ENCODE measurements at places on chromosomes 5 and 9.
A peak's percentile ranks its signal among the peaks of the same experiment; 100 is the strongest.

DNA sequence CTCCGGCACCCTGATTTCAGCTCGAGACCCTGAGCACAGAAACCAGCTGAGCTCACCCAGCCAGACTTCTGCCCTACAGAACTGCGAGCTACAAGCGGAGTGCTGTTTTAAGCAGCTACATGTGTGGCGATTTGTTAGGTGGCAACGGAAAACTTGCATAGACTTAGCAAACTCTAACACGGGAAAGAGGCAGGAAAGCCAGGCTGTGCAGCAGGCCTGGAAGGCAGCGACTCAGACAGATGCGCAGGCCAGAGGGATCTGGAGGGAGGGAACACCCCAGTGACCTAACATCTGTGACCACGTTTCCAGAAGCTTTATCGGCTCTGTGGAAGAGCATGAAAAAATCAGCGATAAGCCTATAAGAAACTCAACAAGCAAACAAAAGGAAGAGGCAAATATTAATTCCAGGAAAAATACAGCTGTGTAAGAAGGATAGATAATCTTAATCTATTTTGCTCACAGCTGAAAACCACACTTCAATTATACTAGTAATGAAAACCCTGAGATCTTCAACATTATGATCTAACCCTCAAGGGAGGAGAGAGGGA lies 11.0 kb downstream of the UBAC1 start:
- no peak for DNase-seq

DNA sequence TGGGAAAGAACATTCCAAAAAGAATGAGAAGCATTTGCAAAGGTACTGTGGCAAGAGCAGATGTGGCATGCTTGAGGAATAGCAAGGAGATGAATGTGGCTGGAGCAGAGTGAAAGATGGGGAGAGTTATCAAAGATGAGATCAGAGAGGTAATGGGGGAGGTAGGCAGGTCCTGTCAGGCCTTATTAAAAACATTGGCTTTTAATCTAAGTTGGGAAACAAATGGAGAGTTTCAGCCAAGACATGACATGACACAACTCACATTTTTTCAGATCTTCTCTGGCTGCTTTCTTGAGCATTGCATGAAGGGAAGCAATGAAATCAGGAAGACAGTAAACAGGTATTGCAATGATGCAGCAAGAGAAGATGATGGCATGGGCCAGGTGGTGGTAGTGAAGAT lies 120.3 kb downstream of the MUSK start:
- no peak for DNase-seq

GRCh38 chr5:128213340-128213739 lies 129.8 kb downstream of the SLC12A2 start:
- DNase-seq, result peak; percentile 16

DNA sequence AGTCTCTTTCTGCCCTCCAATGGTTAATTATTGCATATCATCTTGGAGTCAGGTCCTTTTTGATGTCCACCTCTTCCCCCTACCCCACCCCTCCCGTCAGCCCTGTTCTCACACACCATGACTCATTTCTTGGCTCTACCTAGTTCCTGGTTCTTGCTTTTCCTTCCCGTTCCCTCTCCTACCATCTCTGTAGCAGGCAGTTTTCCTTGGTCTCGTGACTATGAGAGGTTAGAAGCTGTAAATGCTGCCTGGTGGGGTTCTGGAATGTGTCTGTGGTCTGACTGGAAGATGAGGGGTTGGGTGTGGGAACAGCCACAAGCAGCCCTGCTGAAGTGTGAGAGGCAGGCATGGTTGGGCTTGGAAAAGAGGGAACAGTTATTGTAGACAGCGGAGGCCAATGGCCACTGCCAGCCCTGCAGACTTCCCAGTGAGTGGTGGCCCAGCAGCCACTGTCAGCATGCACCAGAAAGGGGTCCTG lies 18.2 kb downstream of the SLC22A5 start:
- DNase-seq, result no peak

GRCh38 chr9:72043576-72043975 lies 16.8 kb downstream of the C9orf57 start:
- no peak for DNase-seq

- DNase-seq, result no peak
These were observed 136.9 kb downstream of the SIL1 start for GRCh38 chr5:139061274-139061673.

DNA sequence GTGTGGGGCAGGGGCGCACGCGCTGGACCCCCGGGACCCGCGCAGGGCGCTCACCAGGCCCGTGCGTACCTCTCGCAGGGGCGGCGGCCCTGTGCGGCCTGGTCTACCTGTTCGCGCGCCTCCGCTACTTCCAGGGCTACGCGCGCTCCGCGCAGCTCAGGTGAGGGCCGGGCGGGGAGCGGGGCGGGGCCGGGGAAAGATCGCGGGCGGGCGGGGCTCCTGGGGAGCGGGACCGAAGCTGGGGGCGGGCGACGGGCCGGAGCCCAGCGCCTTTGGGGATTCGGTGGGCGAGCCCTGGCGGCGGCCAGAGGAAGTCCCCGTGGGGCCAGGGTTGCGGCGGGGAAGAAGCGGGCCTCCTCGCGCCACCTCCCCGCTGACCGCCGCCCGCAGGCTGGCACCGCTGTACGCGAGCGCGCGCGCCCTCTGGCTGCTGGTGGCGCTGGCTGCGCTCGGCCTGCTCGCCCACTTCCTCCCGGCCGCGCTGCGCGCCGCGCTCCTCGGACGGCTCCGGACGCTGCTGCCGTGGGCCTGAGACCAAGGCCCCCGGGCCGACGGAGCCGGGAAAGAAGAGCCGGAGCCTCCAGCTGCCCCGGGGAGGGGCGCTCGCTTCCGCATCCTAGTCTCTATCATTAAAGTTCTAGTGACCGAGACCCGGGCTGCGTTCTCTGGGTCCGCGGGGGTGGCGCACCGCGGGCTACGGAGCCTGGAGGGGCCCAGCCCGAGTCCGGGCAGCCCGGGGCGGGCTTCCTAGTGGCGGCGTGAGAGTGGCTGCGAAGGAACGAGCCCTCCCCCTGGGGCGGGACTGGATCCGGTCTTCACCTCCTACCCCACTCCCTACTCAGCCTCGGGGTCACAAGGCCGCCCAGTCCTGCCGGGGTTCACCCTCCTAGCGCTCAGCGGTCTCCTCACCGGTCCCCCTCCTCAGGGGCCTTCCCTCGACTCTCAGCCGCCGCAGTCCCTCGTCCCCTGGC lies 2.4 kb downstream of the LTC4S start:
- DNase-seq, result peak; percentile 76

GRCh38 chr9:21779397-21779796 lies 23.0 kb upstream of the MTAP start:
- no peak for DNase-seq

DNA sequence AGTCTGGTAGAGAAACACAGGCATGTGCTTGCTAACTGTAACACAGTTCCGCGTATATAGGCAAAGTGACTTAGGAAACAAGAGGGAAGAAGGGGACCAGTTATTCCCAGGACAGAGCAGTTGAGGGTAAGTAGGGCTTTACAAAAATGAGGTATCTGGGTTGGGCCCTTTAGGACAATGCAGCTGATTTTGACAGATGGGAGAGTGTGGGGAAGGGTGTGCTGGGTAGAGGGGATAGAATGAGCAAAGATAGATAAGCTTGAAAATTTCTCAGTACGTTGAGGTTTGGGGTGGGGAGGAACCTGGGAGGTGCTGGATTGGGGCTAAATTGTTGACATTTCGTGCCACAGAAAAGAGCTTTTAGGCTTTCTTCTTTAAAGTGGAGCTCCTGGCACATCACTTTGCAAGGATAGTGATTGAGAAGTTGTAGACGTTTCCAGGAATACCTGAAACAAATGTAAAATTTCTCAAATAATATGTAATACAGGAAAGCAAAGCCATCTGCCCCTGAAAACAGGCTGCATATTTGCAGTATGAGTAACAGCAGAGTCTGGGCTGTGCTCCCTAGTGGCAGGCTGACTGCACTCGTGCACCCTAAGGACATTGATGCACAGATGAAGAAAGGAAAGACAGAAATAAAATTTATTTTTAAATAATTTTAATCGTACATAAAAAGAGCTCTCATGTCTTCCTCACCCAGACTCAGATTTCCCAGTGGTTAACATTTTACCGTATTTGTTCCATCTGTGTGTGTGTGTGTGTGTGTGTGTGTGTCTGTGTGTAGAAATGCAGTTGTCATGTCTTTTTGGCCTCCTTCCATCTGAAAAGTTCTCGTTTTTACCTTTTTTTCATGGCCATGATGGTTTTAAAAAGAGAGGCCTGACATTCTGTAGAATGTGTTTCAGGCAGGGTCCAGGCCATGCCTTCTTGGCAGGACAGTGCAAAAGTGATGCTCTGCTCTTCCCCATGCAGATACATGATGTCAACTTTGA lies 144.9 kb upstream of the DMRT1 start:
- no peak for DNase-seq

DNA sequence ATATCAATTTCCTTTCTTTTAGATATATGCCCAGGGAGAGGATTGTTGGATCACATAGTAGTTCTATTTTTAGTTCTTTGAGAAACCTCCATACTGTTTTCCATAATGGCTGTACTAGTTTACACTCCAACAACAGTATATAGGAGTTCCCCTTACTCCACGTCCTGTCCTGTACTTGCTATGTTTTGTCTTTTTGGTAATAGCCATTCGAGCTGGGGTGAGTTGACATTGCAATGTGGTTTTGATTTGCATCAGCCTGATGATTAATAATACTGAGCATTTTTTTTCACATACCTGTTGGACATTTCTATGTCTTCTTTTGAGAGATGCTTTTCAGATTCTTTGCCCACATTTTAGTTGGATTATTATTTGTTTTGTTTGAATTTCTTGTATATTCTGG lies 445.9 kb downstream of the NTRK2 start:
- DNase-seq, result no peak

DNA sequence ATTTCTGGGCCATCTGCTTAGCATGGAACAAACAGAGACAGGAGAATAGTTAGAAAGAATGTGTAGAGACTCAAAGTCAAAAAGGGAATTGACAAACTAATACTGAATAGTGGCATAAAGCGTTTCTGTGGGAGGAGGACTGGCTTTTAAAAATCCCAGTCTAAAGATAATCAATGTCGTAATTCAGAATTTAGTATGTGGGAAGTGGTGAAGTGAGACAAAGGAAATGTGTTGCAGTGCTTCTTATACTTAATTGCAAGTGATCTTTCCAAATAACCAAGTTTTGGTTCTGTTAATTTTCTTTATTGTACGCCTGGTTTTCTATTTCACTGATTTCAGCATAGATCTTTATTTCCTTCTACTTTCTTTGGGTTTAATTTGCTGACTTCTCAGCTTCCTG lies 133.2 kb downstream of the ENTREP1 start:
- DNase-seq, result no peak

- no peak for DNase-seq
These were observed 91.5 kb upstream of the NREP start for GRCh38 chr5:111848476-111848875.

GRCh38 chr5:150489360-150490295 lies 18.3 kb upstream of the NDST1 start:
- no peak for DNase-seq

DNA sequence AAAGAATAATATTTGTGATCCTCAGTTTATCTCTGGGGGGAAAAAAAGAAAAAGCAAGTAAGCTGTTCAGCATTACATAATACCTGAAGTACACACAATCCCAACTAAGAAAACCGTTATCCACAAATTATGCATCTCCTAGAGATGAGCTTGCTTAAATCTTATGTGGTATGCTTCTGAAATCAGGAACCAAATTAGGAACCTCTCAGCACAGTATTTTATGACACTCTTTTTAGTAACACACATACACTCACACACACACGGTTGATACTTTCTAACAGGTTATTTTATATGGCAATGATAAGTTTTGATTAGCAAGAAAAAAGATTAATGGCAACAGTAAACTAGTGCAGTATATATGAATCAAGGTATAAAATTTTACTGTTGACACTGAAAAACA lies 1.2 kb upstream of the ZNF510 start:
- no peak for DNase-seq

DNA sequence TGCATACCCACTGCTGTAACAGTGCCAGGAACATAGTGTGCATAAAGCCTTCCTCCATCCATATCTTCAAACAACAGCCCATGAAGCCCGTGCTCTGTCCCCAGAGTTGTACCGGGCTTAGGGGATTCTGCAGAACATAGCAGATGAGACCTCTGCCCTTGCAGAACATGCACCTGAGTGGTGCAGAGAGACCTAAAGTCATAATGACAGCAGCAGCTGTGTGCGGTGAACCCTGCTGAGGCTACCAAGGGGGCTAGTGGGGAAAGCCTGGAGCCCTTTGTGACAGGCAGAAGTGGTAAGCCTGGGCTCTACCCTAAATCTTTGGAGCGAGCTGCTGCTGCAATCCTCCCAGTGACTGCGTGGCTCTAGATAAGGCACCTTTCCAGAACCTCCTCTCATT lies 32.2 kb upstream of the BRD3 start:
- no peak for DNase-seq

DNA sequence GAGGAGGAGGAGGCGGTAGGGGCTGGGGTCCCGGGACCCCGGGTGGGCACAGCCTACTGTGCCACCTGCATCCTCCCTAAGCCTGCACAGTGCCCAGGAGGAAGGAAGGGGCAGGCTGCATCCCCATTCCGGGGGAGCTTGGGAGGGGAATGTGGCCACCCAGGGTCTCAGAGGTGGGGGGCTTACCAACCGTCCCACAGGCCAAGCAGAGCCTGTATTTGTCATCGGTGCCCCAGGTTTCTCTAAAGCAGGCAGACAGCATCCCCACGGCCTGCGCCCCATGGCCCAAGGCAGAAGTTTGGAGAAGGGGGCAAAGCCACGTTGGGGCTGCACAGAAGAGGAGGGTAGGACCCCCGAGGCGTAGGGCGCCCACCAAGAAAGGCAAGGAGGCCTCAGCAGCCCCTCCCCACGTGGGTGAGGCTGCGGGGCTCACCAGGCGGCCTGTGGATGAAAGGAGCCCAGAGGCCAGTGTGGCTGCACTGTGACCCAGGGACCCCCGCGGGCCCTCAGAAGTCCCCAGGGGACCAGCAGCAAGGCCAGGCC lies 507 bp upstream of the GPSM1 start:
- no peak for DNase-seq

GRCh38 chr9:105098370-105098769 lies 146.1 kb upstream of the SLC44A1 start:
- DNase-seq, result no peak
